ENCODE measurements at places on chromosomes 12 and 14.
A peak's percentile ranks its signal among the peaks of the same experiment; 100 is the strongest.

DNA sequence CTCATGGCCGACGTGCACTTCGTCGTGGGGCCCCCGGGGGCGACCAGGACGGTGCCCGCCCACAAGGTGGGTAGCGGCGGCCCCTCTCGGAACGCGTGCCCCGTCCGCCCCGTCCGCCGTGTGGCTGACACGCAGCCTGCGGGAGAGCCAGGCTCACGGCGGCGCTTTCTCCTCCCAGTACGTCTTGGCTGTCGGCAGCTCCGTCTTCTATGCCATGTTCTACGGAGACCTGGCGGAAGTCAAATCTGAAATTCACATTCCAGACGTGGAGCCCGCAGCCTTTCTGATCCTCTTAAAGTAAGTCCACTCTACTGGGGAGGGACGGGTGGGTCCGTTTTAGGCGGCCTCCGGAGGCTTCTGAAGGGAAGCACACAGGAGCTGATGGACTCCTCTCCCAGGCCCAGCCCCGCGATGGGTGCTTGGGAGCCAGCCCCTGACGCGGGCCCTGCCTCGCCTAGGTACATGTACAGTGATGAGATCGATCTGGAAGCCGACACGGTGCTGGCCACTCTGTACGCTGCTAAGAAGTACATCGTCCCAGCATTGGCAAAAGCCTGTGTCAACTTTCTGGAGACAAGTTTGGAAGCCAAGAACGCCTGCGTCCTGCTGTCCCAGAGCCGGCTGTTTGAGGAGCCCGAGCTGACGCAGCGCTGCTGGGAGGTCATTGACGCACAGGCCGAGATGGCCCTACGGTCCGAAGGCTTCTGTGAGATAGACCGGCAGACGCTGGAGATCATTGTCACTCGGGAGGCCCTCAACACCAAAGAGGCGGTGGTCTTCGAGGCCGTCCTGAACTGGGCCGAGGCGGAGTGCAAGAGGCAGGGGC, 1.1 kb downstream of the BTBD6 start:
- DNase-seq = peak; percentile 64

- DNase-seq = no peak
These were observed 803.5 kb downstream of the FLRT2 start for GRCh38 chr14:86333493-86333892.

DNA sequence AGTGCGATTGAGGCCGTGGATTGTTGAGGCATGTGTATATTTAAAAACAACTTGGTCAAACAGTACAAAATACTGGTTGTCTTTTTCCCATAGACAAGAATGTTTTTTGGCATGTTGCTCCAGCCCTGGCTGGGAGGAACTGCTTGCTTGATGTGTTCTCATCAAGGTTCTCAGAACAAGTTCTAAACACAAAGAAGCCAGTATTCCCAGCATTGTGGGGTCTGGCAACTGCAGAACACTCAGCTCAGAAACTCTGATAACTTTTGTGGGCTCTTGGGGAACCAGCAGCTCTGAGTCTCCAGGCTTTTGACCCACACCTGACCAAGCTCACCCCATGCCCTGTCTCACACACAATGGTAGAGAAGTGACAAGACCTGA, 27.1 kb upstream of the DICER1 start:
- peak; percentile 57 for DNase-seq

GRCh38 chr12:59046763-59047534, 126.6 kb upstream of the LRIG3 start:
- no peak for DNase-seq

DNA sequence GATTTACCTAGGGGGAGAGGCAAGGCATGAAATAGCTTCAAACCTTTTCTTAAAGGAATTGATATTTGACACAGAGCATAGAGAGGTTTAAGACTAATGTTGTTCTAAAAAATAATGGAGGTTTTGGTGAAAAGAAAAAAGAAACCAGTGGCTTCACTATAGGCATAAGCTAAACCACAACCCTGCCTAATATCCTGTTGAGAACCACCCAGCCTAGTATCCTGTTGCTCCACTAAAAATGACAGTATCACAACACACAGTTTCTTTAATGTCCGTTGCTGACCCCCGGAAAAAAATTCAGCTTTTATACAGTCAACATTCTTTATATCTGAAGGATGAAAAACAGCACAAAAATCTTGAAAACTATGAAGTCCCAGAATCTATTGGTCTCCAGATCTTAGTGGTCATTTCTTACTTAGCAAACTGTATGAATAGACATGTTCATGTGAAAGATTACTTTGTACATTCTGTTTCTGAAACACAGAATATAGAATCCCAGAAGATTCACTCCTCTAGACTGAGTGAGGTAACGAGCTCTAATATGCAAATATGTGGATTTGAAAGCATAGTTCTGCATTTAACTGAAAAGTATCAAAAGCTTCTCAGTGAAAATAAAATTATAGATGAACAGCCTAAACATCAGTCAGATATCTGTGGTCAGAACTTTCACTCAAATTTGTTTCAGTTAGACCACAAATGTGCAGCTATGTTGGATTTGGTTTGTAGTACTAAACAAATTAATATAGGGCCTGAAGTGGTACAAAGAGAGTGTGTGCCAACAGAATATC, 40.5 kb downstream of the GALC start:
- no peak for DNase-seq

- no peak for DNase-seq
These were observed 106.2 kb upstream of the MAX start for GRCh38 chr14:65208548-65208947.

DNA sequence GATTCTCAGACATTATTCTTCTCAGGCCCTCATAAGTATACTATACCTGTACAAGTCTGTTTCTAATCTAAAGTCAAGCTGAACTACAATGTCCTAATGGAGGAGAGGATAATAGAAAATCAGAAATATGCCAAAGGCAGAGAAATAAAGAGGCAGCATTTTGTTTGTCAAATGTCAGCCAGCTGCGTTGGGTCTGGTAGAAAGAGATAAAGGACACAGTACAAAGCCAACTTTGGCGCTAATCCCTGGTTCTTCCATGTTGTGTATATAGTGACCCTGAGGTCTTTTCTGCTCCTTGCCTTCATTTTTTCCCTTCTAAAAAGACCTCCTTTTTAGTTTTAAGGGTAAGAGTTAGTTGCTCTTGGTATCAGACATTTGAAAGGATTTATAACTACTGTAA, 103.1 kb downstream of the PRICKLE1 start:
- DNase-seq = no peak

DNA sequence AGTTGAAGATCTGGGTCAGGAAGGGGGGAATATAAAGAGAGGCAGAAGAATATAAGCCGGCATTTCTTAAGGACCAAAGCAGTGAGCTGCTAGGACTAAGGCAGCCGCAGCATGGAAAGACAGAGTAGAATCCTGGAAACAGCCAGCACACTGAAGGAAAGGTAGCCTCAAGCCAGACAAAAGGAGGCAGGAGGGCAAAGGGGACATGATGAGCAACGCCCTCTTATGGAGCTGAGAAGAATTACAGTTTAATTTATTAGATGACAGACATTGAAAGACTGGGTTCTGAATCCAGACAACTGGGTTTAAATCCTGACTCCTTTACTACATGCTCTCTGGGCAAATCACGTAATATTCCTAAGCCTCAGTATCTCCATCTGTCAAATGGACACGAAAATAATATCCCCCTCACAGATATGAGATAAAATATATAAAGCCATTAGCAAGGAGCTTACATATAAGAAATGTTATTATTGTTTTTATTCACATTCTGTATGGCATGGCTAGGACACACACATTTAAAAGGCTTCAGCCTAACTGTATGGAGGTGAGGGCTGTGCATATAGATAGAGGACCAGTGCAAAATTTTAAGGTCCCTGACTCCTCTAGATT, 8.1 kb upstream of the PCED1B start:
- DNase-seq = no peak

DNA sequence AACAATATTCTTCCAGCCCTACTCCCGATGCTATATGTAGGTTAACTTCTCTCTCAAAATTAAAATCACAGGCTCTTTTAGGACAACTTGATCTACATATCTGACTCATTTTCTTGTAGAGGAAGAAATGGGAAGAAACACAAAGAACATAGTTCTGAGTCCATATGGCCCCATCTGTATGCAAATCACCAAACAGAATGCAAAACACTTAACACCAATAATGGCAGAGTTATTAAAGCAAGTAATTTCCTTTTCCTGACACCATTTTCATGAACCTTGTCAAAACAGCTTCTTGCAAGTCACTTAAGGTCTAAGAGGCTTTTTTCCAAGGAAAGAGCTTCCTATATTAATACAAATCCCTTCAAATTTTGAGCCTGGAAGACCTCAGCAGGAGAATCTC, 300.4 kb upstream of the CLEC14A start:
- DNase-seq = no peak

GRCh38 chr14:56933446-56933845, 123.2 kb upstream of the OTX2 start:
- no peak for DNase-seq

DNA sequence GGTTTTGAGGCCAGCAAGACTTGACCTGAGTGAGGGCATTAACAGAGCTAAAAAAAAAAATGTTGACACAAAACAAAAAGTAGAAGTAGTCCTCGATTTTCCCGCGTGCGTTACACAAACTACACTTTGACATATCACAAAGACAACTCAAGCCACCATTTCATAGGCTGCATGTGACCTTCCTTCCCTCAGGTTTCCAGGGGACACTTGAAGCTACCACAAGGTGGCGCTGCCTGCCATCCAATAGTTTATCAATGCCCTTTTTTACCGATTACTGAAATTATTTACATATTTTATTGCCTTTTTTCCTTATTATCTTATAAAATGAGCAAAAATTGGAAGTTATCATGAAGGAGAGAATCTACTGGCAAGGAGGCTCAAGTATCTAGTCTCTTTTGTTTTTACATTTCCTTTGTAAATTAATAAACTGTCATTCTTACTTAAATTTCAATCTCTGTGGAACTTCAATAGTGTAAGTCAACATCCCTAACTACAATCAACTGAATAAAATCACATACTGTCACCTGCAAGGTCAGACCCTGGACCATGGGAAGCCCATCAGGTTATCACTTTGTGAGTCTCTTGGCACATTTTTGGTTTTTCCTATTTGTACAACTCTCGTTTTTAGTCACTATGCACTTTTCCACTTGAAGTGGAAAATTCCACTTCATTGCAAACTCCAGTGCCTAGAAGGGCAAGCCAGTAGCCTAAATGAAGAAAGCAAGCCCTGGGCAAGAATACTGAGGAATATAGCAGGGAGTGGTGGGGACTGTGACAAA, 84.6 kb upstream of the CPSF6 start:
- peak; percentile 68 for DNase-seq

DNA sequence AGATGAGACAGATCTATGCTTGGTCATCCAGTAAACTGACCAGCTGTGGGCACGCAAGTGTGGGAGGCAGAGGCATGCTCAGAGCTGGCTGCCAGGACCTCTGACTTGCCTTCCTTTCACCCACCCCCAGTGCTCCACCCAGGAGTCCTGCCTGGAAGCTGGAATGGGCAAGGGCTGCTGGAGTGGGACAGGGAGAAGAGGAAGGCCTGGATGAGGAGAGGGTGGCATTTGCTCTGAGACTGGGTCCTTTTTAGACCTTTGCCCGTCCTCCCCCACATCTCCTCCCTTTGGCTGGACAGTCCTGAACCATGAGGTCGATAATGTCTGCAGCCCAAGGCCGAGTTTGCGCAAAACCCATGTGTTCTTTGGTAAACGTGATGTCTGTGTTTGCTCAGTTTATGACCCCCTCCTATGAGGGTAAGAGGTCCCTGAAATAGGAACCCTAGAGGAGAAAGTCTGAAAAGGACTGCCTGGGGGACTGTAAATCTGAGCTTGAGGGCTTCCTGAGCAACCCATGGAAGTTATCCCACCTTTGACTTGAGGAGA, 3.8 kb upstream of the INHBE start:
- no peak for DNase-seq

DNA sequence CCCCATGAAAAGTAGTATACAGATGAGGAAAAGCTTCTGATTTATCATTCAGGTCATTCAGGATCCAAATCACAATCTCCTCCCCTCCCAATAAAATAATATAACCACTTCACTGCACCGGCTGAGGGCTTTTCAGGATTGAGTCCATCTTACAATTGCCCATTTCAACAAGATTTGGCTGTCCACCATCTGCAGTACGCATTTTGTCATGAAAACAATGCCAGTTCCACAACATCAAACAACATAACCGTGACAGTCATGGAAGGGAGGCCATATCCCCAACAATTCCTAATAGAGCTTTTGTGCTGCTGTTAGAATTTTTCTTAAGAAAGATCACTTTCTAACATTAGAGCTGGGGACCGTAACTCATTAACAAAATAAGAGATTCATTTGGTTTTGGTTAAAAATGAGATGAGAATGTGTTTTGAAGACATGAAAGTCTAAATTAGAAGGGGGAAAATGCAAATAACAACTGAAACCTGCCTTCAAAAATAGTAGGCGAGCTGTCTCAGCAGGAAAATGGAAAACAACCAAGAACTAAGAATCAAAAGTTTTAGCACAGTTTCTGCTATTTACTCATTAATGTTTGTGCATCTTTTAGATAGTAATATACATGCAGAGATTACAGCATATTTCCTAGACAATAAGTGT, 38.3 kb upstream of the TMTC2 start:
- no peak for DNase-seq

DNA sequence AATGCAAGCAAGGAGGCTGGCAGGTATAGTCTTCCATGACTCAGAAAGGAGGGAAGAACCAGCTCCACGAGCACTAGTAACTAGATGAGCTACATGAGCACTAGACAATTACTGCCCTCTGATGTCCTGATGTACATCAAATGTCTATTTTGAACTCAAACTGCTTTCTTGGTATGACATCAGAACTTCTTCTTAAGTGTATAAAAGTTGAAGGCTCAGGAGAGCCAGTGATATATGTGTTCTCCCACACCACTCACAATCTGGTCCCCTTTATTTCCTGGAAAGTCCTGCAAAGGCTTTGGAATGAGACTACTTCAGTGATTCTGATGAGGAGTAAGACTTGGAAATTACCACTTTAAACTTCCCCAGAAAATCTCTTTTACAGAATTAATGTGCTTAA, 18.5 kb upstream of the DHRS7 start:
- DNase-seq = no peak

DNA sequence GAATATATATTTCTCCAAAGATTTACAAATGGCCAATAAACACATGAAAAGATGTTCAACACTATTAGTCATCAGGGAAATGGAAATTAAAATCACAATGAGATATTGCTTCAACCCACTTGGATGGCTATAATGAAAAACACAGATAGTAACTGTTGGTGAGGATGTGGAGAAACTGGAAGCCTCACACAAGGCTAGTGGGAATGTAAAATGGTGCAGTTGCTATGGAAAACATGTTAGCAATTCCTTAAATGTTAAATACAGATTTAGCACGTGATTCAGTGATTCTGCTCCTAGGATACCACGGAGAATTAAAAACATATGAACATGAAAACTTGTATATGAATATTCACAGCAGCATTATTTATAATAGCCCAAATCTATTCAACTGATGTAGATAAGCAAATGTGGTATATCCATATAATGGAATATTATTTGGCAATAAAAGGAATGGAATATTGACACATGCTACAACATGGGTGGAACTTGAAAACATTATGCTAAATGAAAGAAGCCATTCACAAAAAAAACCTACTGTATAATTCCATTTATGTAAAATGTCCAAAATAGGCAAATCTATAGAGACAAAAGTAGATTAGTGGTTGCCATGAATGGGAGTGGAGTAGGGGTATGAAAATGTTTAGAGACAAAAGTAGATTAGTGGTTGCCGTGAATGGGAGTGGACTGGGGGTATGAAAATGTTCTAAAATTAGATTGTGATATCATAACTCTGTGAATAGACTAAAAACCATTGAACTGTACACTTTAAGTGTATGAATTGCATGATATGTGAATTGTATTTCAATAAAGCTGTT, 227.1 kb upstream of the DDHD1 start:
- DNase-seq = no peak

- no peak for DNase-seq
These were observed 23.8 kb upstream of the DHRS2 start for GRCh38 chr14:23612354-23612732.

- DNase-seq = no peak
These were observed 64.8 kb upstream of the TUNAR start for GRCh38 chr14:95811813-95812212.

Measured in heart left ventricle (tissue), 16 donors.